Fibroblast of skin of right biceps (primary cell): ENCODE measurements at places on chromosomes 3 and 15.

DNA sequence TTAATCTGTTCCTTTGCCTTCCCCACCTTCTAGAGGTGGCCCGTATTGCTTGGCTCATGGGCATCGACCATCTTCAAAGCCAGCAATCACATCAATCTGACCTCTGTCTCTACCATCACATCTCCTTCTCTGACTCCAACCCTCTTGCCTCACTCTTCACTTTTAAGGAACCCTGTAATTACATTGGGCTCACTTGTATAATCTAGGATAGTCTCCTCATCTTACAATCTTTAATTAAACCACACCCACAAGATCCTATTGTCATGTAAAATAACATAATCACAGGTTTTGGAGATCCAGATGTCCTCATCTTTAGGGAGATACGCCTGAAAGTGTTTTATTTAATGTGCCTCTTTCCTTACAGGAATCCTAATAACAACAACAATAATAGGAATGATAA lies 234.5 kb downstream of the ERC2 start:
- DNase-seq, result no peak

DNA sequence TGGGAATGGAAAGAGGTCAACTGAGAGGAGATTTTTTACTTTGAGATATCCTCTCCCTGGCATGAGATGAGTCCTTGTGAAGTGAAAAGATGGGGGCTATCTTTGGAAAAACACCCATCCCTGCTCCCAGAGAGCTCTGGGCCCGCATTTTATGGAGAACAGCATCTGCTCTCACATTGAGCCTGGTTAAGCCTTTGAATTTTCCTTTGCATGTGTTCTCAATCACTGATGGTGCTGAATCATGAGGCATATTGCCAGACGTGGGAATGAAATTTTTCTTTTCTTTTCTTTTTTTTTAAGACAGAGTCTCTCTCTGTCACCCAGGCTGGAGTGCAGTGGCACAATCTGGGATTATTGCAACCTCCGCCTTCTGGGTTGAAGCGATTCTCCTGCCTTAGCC lies 24.4 kb downstream of the TMEM45A start:
- DNase-seq, result peak; percentile 86

DNA sequence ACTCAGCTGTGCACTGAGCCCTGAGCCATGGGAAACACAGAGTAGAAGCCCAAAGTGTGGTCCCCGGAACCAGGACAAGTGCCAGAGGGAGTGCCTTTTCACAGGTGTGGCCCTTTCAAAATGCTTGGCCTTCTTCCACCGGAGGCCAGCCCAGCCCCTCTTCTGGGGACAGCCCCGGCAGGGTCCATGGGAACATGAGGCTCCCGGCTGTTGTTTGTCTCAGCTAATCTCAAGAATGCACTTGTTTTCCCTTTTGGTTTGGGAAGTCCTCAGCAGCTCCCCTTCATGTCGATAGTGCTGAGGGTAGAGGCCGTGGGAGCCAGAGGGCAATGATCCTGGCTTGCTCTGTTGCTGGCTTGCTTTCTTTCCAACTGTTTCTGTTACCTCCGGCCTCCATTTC lies 91.1 kb upstream of the MRPS22 start:
- no peak for DNase-seq

GRCh38 chr3:147002721-147003120 lies 397.6 kb upstream of the PLSCR5 start:
- DNase-seq, result peak; percentile 60

GRCh38 chr3:150268426-150269391 lies 139.4 kb upstream of the TSC22D2 start:
- peak; percentile 36 for DNase-seq

- no peak for DNase-seq
These were observed 14.0 kb downstream of the OR5K4 start for GRCh38 chr3:98367464-98368246.

GRCh38 chr3:181239441-181239840 lies 249.9 kb upstream of the DNAJC19 start:
- no peak for DNase-seq

DNA sequence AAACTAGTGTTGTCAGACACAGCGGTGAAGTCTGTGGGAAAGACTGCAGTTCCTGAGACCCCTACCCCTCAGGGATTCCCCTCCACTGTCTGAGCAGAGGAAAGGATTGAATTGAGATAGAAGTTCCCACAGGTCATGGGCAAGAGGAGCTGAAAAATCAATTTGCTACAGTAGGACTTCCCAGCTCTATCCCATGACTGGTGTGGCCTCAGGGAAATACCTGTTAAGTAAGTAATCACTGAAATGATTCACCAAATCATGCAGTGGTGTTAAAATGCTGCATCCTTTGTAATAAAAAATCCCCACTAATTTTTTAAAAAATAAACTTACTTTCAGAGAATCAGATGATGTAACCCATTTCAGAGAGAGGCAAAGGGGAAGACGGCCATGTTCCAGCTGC lies 45.0 kb upstream of the SPRED1 start:
- peak; percentile 19 for DNase-seq

DNA sequence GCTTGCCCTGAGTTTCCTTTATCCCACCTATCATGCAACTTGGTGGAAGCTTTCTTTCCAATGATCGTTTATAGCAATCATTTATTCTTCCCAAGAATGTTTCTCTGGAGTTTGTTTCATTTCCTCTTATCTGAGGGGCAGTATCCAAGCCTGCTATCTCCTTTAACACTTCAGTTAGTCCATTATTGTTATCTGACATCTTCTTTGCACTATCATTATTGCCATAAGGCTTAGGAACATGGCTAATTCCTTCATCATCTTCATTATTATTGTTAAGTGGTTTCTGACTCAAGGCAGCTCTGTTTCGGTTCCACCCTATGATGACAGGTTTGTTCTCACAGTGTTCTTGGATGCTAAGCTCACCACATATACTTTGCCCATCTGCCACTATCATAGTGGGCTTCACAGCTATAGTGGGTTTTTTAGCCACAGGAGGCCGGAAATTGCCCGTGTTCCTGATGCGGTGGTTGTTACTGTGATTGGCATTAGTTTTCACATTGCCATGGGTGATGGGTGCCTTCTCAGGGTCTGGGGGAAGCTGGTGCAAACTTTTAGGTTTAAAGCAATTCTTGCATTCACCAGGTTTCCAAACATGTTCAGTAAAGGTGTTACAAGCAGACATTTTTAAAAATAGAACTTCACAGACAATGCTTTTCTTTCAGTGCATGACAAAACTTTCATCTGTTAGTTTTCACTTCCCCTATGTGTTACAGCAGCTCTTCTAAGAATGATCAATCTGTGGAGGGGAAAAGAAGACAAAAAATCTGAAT lies 110.6 kb upstream of the TSPAN3 start:
- no peak for DNase-seq

GRCh38 chr3:125694761-125695294 lies 99.5 kb upstream of the OSBPL11 start:
- DNase-seq, result no peak

DNA sequence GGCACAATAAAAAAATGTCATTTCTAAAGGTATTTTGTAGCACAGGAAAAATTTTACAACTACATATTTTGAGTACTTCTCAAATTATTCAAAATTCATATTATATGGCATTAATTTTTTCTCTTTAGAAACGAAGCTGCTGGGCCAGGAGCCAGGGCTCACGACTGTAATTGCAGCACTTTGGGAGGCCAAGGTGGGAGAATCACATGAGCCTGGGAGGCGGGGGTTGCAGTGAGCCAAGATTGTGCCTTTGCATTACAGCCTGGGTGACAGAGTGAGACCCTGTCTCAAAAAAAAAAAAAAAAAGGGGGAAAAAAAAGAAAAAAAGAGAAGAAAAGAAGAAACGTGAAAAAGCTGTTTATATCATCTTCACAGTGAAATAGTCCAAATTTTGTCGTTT lies 62.0 kb downstream of the CADM2 start:
- DNase-seq, result no peak
